ENCODE measurements at places on chromosomes 3 and 15.
A peak's percentile ranks its signal among the peaks of the same experiment; 100 is the strongest.

- DNase-seq, result no peak
Observed at GRCh38 chr3:60720736-60721135, 530.5 kb downstream of the FHIT start.

GRCh38 chr3:99902091-99902490 lies 84.4 kb downstream of the CMSS1 start:
- DNase-seq, result peak; percentile 50

DNA sequence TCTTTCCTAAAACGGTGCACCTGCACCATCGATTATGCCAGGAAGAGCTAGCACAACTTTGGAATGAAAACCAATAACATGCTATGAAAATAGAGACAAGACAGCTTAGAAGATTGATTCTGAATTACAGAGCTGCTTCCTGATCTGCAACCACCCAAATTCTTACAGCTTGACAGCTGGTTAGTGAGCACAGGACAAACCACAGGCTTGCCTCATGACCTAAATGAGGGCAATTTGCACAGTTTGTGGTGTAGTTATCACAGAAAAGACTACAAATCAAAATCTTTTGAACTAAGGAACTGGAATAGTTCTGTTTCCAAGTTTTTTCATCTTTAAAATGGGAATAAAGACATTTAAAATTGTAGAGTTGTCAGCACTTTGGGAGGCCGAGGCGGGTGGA lies 533.5 kb downstream of the NAALADL2 start:
- peak; percentile 55 for DNase-seq

- DNase-seq, result no peak
Observed at GRCh38 chr3:133836497-133837158, 31.0 kb downstream of the SRPRB start.

GRCh38 chr3:149217347-149217746 lies 4.3 kb downstream of the CP start:
- DNase-seq, result no peak

- no peak for DNase-seq
Observed at GRCh38 chr15:77855871-77856270, 221.6 kb downstream of the TBC1D2B start.

DNA sequence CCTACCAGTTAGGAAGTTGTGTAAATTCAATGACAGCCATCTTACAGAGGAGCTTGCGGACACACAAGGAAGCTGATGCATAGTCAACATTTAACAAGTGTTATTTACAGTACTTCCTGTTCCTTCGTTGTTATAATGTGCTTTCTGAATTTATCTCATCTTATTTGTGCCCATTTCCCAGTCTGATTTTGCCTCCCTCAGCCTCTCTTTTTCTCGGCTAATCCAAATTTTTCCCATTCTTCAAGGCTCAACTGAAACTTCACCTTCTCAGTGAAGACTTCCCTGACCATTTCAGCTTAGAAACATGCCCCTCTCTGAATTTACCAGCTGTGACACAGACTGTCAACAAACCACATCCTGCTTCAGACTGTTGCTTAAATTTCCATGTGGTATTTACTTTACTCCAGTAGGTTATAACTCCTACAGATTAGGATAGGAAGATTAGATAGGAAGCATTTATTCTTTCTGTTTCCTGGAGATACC lies 55.7 kb upstream of the CP start:
- peak; percentile 72 for DNase-seq

- DNase-seq, result no peak
Observed at GRCh38 chr3:46036191-46036590, 8.9 kb upstream of the XCR1 start.

- no peak for DNase-seq
Observed at GRCh38 chr3:67402873-67403272, 251.5 kb downstream of the SUCLG2 start.

DNA sequence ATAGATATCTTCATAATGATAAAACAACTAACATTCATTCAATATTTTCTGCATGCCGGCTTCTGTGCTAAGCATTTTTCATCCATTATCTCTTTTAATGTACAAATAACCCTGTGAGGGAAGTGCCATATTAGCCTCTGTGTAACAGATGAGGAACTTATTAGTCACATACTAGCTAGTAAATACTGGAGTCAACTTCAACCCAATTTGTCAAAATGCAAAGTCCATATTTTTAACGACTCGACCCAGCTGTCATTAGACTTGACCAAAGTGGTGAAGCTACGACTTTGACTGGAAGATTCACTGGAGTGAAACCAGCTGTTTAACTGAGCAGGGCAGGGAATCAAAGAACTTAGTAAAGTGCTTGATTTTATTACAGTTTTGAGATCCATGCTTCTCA lies 41.6 kb downstream of the PARP15 start:
- DNase-seq, result no peak

DNA sequence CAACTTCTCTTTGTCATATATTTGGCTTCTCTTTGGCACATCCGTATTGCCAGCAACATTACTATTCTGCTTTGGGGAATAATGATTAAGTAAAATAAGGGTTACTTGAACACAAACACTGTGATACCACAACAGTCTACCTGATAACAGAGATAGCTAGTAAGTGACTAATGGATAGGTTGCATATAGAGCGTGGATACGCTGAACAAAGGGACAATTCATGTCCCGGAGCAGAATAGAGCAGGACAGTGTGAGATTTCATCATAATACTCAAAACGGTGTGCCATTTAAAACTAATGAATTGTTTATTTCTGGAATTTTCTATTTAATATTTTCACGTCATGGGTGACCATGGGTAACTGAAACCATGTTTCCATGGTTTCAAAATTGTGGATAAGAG lies 54.1 kb downstream of the SCN5A start:
- no peak for DNase-seq

- peak; percentile 35 for DNase-seq
Observed at GRCh38 chr3:66722675-66723074, 221.9 kb upstream of the LRIG1 start.

GRCh38 chr3:59998058-59998457 lies 948.2 kb upstream of the CFAP20DC start:
- DNase-seq, result no peak

GRCh38 chr3:187669675-187670504 lies at the start of gene SST:
SST (minus strand) TSS chr3:187670394; CDS start chr3:187670291, 103 bp downstream.
- DNase-seq, result peak; percentile 83

DNA sequence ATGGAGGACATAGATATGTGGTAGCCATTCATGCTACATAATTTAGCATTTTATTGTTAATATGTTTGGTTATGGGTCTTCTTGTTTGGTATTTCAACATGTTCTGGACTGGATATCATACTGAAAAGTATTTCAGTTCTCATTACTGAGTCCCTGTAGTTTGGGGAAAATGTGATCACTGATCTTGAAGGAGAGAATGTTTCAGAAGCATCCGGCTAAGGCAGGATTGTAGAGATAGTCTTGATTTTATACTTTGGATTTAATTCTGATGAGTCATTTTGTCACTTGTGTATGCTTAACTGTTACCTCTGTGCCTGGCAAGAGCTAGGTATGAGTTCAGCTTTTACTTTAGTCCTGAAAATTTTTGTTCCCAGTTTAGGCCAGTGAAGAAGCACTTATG lies 7.1 kb downstream of the CHD2 start:
- DNase-seq, result peak; percentile 42

DNA sequence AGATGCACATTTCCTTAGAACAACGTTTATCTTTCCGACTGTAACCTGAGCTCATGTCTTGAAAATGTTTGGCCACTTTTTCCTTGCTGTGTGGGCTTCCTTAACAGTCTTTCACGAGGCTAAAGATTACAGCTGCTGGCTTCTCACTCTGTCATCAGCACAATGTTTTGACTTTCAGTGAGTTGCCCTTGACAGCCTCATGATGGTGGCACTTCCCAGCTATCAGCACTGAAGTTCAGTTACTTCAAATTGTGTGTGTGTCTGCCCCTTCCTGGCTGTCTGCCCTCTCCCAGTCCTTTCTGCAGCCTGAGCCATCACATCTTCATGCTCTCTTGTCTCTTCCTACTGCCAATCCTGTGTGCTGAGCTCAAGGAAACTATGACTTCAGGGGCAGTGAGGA lies 152.2 kb downstream of the NTRK3 start:
- DNase-seq, result no peak

DNA sequence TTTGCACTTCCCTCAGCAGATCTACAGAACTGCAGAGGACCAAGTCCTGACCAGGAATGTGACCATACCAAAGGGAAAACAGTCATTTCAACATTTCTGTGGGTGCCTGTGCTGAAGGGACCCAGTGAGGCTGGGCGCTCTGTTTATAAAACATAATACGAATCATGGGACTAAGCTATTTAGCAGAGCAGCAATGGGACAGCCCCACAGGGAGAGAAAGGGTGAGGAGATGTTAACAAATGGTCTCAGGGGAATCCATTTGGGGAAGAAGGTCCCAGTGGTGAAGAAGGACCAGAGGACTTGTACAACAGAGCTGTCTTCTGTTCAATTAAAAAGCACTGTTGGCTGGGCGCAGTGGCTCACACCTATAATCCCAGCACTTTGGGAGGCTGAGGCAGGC lies 1025.4 kb downstream of the FHIT start:
- no peak for DNase-seq

DNA sequence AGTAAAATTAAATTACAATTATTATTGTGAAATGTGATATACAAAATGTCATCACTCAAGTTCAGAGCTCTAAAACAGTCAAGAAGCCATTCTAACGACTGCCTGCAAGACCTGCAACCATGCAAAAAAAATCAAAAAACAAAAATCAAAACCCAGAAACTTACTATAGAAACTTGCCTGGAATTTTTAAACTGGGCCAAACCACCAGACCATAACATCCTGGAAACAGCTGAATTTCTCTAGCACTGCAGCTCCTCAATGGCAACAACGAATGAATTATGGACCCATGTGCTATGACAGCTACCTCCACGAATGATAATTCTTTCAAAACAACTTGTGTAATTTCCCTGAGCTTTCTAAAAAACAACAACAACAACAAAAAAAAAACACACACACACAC lies 130.0 kb upstream of the KCNMB2 start:
- peak; percentile 54 for DNase-seq

GRCh38 chr15:81349271-81349670 lies 24.7 kb downstream of the TMC3 start:
- DNase-seq, result no peak

- peak; percentile 23 for DNase-seq
Observed at GRCh38 chr3:57048052-57048671, 12.3 kb upstream of the SPATA12 start.
